ENCODE measurements at places on chromosomes 1 and 21.
A peak's percentile ranks its signal among the peaks of the same experiment; 100 is the strongest.

GRCh38 chr1:216914974-216915373, 191.7 kb upstream of the ESRRG start:
- DNase-seq = no peak

GRCh38 chr1:28601696-28602095, 9.6 kb downstream of the RAB42 start:
- no peak for DNase-seq

DNA sequence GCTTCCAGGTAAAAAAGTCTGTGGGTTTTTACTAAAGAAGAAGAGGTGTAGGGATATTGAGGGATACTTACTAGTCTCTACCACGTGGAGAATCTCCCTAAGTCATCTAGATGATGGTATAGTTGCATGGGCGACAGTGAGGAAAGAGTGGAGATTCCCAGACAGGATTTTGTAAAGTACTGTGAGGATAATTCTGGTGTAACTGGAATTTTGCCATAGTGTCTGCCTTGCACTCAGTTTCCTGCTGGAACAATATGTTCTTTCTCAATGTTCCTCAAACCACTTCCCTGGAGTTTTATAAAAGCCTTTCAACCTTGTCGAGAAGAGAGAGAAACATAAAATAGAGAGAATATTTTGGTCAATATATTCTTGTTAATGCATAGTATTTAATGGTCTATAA, 95.1 kb upstream of the WLS start:
- DNase-seq = no peak

DNA sequence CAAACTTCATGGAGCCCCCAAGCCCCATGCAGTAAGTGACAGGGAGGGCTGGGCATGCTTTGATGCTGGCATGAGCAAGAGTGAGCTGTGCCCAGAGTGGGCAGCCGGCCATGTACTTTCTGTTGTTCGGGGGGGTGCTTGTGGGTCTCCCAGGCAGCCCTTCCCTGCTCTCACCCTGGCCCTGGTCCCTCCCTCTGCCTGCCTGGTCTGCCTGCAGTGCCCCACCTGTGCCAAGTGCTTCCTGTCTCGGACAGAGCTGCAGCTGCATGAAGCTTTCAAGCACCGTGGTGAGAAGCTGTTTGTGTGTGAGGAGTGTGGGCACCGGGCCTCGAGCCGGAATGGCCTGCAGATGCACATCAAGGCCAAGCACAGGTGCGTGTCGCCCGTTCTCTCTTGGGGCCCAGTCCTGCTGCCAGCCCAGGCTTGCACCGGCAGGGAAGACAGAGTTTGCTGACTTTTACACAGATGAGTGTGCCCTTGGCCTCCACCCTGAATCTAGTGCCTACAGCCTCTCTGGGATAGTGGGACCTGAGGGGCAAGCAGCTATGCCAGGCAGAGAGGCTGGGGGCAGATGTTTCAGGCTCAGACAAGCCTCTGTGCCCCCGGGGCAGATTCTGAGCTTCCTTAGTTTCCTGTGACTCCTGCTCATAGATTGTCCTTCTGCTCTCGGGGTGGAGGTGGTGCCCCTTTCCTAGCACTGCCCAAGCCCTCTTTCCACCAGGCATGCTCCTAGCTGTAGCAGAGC, 7.6 kb downstream of the ZBTB48 start:
- DNase-seq = no peak

GRCh38 chr1:18907021-18907916, 4.9 kb upstream of the ALDH4A1 start:
- DNase-seq = peak; percentile 60

DNA sequence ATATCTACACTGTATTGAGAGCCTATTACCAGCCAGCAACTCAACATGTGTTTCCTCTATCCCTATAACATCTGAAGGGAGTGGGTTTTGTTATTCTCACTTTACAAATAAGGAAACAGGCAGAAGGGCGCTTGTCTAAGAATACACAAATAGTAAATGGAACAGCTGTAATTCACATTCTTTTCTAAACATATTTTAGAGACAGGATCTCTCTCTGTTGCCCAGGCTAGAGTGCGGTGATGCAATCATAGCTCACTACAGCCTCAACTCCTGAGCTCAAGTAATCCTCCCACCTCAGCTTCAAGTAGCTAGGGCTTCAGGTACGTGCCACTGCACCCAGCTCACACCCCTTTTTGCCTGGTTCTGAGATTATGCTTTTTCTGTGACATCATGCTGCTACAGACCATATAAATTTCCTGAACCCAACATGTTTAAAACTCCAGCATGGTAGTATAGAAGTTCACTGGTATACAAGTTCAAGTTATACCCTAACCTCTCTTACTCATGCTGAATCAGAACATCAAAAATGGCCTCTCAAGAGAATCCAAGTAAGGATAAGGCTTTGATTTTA, 8.6 kb upstream of the TACSTD2 start:
- DNase-seq = no peak

- no peak for DNase-seq
These were observed 2.4 kb upstream of the MFSD2A start for GRCh38 chr1:39952359-39953110.

DNA sequence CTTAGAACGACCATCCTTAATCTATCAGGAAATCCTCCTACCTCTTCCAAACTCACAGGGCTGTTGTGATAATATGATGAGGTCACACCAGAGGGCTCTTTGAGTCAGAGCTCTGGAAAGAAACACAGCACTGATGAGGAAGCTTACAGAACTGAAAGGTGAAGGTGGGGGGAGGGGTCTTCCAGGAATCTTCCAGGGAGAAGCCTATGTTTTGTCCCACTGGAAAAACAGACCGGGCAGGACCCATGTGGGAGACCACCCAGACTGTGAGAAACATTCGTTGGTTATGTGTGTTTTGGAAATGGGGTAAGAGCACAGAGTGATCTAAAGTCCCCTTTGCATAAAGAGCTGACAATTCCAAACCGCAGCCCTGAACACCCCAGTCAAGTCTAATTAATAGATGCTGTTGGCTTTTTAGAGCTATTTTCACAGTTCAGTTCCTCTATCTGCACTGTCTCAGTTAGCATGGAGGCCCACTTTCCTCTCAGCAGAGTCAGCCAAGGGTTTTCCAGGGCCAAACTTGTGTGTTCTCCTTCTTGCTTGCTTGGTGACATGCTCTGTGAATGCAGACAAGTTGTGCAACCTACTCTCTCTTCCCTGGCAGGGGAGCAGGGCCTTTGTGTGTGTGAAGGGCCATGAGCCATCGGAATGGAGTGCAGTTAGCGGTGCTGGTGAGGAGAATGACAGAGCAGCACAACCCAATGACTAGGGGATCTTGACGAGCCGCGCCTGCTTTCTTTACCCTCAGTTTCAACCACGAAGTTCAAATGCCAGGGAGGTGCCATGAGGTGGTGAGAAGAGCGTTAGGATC, 12.3 kb downstream of the PHLDA3 start:
- no peak for DNase-seq

DNA sequence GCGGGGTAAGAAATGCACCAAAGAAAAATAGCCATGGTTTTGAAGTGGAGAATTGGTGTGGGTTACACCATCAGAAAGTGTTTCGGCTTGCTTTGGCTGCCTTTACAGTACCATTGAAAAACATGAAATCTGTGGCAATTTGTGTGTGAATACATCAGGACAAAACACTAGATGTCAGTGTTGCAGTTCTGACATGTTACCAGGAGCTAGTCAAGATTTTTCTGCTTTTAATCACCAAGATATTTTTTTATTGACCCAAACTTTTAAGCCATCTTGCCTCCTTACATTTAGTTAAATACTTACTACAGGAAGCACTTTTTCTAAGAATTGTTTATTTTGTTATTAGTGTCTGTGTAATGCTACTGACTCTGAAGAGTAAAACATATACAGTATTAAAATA, 14.3 kb downstream of the RRP15 start:
- no peak for DNase-seq

DNA sequence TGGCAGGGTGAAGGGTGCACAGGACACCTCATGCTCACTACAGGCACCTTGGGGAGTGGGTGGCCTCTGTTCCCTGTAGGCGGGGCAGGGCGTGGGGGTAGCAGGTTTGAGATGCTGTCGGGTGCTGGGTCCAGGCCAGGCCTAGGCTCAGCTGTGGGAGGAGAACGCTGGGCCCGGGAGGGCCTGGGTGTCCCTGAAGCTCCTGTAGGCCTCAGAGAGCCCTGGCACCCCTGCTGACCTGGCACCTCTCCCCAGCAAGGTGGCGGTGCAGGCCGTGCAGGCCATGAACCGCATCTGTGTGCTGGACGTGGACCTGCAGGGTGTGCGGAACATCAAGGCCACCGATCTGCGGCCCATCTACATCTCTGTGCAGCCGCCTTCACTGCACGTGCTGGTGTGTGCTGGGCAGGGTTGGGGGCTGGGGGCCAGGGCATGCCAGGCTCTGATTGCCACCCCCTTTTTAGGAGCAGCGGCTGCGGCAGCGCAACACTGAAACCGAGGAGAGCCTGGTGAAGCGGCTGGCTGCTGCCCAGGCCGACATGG, 2.5 kb upstream of the GJC2 start:
- no peak for DNase-seq

- DNase-seq = peak; percentile 24
These were observed at the start of gene NT5C1A for GRCh38 chr1:39671793-39672550. Gene NT5C1A, minus strand, starts transcription at chr1:39672107. Its CDS starts 69 bp downstream, at chr1:39672038.

DNA sequence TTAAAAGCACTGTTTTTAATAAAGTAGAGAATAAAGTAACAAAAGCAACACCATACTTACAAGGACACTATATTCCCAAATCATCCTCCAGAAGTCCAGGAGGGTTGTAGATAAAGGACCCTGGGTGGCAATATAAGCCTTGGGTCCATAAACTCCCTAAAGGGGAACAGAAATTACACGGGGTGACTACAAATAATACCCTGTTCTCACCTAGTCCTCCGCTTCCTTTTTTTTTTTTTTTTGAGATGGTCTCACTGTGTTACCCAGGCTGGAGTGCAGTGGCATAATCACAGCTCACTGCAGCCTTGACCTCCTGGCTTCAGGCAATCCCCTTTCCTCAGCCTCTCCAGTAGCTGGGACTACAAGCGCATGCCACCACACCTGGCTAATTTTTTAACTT, 13.1 kb downstream of the PTPN22 start:
- no peak for DNase-seq

DNA sequence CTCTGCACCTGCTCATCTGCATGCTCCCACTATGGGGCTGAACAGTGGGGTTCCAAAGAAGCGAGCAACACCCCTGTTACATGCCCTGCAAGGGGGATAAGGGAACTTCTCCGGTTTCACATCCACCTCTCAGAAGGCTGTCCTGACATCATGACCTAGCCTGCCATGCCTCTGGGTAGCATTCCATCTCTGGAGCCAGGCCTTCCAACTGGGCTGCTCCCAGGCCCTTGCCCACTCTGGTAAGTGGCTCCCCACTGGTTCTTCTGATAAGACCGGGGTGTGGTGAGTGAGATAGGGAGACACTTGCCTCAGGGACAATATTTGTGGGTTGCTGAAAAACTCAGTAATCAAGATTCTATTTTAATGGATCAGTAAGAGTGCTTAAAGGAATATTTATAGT, 57.8 kb downstream of the KCNJ15 start:
- DNase-seq = no peak

DNA sequence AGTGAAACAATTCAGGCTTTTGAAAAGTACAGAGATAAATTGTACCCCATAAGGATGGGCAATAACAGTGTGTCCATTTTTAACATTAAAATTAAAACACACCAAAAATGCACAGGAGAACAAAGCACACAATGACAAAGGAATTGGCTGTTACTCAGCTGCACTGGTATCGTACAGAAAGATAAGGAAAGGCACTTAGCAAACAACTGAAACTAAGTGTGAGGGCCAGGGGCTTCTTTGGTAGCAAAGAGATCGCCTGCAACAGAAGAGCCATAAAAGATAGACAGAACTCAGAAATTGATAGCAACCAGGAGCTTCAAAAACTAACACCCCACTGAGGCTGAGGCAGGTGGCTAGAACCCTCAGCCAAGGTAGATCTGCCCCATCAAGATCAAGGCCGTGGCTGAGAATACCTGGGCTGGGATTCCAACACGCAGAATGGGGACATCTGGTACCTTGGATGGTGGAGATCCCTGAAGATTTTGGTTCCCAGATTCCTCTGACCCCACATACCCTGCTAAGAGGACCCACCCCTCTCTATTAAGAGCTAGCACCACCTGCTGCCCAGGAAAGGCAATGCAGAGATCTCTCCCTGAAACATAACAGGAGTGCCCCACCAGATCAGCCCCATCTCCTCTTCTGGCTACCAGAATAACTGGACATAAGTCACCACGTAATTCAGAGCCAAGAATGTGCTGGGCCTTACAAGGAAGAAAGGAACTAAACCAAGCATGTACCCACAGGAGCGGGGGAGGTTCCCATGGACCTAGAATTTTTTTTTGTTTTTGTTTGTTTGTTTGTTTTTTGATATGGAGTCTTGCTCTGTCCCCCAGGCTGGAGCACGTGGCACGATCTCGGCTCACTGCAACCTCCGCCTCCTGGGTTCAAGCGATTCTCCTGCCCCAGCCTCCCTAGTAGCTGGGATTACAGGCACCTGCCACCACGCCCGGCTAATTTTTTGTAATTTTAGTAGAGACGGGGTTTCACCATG, 16.2 kb downstream of the PLEKHO1 start:
- DNase-seq = peak; percentile 77

DNA sequence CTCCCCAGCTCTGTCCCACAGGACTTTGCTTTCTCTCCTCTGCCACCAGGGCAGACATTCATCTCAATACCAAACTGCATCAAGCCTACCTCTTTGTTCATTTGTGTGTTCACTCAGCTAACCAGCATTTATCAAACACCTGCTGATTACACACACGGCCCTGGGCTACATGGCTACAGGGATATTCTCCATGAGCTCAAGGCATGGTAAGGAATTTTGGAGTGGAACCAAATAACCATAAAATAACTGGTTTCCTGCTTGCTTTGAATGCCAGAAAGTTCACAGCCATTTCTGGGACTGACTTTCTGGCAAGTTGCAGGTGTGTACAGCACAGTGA, 54.6 kb downstream of the LDLRAD2 start:
- DNase-seq = no peak

DNA sequence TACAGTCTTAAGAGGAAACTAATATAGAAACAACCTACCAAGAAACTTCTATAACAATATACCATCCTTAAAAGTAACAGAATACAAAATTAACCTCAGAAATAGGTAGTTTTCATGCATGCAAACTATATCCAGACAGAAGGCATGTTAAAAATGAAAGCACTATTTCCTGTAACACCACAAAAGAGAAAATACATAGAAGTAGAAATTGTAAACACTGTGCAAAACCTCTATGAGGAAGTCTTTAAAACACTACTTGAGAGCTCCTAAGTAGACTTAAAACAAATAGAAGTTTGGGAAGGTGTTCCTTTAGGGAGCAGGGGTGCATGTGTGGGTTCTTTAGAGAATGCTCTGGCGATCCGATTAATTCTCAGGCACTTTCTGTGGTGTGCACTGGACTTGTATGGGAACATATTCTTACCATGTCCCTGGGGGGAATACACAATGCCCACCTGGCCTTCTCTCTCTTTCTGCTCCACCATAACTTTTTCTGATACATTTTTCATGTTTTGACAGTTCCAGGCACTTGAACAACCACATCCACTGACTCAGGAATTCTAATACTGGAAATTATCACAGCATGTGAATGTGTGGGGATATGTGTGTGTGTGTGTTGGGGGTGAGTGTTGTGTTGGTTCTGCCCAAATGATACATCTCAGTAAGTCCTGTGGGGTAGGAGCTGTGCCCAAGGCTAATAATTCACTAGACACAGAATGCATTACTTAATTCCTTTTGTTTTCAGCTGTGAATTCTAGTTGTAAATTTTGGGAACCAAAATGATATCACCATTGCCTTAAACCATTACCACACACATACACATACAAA, 866.3 kb upstream of the B3GALT2 start:
- DNase-seq = no peak
